ENCODE measurements at places on chromosomes 5 and 9. TPM values are rescaled to one million over a fixed set of nuclear protein-coding genes. Genes with fewer than 3 reads are reported as not detected.

Gene KIAA1958
- total RNA-seq: 18.5 TPM

- H3K4me3 ChIP-seq: no peak overlapping the region
- no peak for DNase-seq
- H3K4me1 ChIP-seq: no peaks in the 10 kb centered on the region
- no peaks in the 10 kb centered on the region for H3K36me3 ChIP-seq
- no peak overlapping the region for H3K27ac ChIP-seq
Measured at GRCh38 chr9:112774006-112774996, 23.7 kb downstream of the SNX30 start.

Gene MYO10
- 34.9 TPM for total RNA-seq

DNA sequence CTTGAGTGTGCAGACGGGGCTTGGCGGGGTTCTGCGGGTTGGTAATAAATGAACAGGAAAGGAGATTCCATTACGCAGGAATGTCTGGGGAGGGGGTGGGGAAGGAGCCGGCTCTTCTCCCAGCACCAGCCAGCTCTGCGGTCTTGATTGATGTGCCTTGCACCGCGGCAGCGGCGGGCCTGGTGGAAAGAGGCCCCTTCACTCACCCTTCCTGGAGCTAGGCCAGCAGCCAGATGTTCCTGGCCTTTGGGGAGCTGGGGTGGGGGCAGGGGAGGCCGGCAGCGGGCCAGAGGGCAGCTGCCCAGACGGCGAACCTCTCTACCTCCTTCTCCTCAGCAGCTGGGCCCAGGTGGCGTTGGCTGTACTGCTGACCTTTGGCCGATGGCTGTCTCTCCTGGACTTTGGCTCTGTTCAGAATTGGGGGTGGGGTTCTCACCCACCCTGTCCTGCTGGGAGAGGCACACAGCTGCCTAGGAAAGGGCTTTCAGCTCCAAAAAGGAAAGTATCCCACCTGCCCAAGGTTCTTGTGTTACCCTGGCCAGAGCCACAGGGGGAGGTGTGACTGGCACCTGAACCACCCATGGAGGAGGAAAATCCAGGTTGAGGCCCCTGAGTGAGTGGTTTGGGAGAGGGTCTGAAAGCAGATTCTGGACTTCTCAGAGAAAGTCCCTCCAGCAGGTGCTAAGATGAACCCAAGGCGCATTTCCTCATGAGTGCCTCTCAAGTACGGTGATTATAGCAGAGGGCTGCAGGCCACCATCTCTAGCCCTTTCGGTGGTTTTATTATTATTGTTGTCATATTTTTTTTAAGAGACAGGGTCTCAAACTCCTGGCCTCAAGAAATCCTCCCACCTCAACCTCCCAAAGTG is 58.0 kb upstream of the SYNPO start:
- no peaks in the 10 kb centered on the region for H3K27me3 ChIP-seq
- no peak for DNase-seq
- H3K27ac ChIP-seq: no peak overlapping the region
- no peak overlapping the region for H3K4me3 ChIP-seq

Gene ASPN
- total RNA-seq: not detected

DNA sequence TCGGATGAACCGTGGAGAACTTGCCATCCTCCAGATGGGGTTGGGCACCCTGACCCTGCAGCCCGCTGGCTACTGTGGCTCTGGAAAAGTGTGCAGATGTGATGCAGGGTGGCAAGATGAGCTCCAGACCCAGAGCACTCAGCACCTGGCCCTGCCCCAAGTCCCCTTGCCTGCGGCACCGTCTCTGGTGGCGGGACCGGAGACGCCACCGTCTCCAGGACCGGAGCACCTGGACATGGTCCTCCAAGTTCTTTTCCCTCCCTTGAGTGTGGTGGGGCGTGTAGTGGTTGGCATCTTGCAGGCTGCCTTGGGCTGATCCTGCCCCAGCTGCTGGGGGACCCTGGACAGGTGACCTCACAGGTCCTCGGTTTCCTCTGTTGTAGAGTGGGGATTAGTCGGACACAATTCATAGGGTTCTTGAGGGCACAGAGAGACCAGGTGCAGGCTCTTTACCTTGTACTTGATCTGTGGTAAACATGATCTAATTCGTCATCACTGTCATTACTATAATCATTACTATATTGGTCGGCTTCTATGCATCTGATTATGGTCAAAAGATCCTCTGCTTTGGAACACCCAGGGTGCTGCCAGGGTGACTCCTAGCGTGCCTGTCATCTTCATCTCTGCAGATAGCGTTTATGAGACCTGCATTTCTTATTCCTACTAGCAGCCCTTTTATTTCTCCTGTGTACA is 83.5 kb downstream of the COL5A1 start:
- DNase-seq: no peak
- no peaks in the 10 kb centered on the region for H3K36me3 ChIP-seq
- H3K4me3 ChIP-seq: no peak overlapping the region
- no peak overlapping the region for H3K27ac ChIP-seq
- H3K27me3 ChIP-seq: peaks cover 43% of the 10 kb centered on the region
- no peaks in the 10 kb centered on the region for H3K4me1 ChIP-seq

GRCh38 chr9:16721972-16722371 is 148.5 kb downstream of the BNC2 start:
- no peak overlapping the region for H3K4me3 ChIP-seq
- no peaks in the 10 kb centered on the region for H3K36me3 ChIP-seq
- H3K27me3 ChIP-seq: peaks cover 3% of the 10 kb centered on the region
- no peak overlapping the region for H3K27ac ChIP-seq

Gene FOXD4L3
- 0.25 TPM for total RNA-seq

DNA sequence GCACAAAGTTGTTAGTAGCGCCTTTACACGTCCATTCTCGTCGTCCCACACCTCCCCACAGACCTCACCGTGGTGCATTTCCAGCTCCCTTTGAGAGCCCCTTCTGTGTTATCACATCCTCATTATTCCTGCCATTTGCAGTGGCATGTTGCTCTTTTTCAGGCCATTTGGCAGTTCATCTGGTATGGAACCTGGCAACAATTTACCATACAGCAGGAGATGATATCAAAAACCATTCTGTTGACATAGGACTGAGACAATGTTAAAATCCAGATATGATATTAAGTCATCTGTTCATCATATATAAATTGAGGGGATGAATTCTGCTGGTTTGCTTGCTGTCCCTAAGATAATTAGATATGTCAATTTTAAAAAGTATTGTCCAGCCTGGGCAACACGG is 83.0 kb downstream of the TMEM174 start:
- no peaks in the 10 kb centered on the region for H3K4me1 ChIP-seq
- no peak for DNase-seq
- H3K27ac ChIP-seq: no peak overlapping the region
- no peak overlapping the region for H3K4me3 ChIP-seq
- no peaks in the 10 kb centered on the region for H3K27me3 ChIP-seq

- H3K27ac ChIP-seq: no peak overlapping the region
- H3K36me3 ChIP-seq: no peaks in the 10 kb centered on the region
- no peak overlapping the region for H3K4me3 ChIP-seq
- H3K4me1 ChIP-seq: no peaks in the 10 kb centered on the region
- no peak for DNase-seq
- H3K27me3 ChIP-seq: peaks cover 22% of the 10 kb centered on the region
Measured at GRCh38 chr9:89969881-89970639, 365.2 kb downstream of the GADD45G start.

Gene IGFBPL1
- not detected for total RNA-seq

Gene SOHLH1
- total RNA-seq: not detected

DNA sequence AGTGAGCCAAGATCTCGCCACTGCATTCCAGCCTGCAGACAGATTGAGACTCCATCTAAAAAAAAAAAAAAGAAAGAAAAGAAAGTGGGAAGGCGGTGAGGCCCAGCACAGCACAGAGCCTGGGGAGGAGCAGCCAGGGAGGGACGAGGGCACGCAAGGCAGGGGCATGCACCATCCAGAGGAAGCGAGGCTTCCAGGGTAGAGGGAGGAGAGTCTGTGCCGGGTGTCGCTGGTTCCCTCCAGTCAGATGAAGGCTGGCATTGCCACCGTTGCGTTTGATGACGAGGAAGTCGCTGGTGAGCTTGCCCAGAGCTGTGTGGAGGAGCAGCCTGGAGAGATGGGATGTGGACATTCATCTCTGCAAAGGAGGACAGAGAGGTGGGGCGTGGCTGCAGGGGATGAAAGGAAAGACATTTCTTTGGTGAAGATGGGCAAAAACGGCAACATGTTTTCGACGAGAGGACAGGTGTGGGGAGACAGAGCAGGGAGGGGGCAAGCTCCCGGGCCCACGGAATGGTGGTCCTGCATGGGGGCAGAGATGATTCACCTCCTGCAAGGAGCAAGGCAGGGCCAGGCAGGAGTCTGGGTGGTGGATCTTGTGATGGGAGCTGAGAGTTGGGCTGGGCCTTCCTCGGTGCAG is 18.6 kb upstream of the OLFM1 start:
- no peak for DNase-seq
- no peak overlapping the region for H3K27ac ChIP-seq
- no peak overlapping the region for H3K4me3 ChIP-seq
- H3K36me3 ChIP-seq: no peaks in the 10 kb centered on the region

- no peak for DNase-seq
- H3K4me3 ChIP-seq: no peak overlapping the region
- H3K27ac ChIP-seq: no peak overlapping the region
- no peaks in the 10 kb centered on the region for H3K36me3 ChIP-seq
Measured at GRCh38 chr9:278651-279050, 64.0 kb downstream of the DOCK8 start.

DNA sequence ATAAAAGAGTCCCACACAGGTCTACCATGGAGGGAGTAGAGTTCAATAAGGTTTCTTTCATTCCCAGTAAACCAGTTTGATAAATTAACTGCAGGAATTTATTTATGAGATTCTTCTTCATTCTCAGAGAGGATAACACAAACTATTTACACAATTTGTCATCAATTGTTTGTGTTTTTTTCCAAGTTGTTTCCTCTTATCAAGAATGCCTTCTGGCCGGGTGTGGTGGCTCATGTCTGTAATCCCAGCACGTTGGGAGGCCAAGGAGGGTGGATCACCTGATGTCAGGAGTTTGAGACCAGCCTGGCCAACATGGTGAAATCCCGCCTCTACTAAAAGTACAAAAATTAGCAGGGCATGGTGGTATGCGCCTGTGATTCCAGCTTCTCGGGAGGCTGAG is 216.7 kb downstream of the MLLT3 start:
- no peak overlapping the region for H3K27ac ChIP-seq
- H3K36me3 ChIP-seq: no peaks in the 10 kb centered on the region
- H3K4me1 ChIP-seq: no peaks in the 10 kb centered on the region
- no peaks in the 10 kb centered on the region for H3K27me3 ChIP-seq

GRCh38 chr5:38069360-38069759 is 189.0 kb upstream of the EGFLAM start:
- no peak overlapping the region for H3K27ac ChIP-seq
- H3K4me3 ChIP-seq: no peak overlapping the region
- H3K4me1 ChIP-seq: no peaks in the 10 kb centered on the region
- no peaks in the 10 kb centered on the region for H3K36me3 ChIP-seq
- no peak for DNase-seq

Gene LCN6
- total RNA-seq: not detected

DNA sequence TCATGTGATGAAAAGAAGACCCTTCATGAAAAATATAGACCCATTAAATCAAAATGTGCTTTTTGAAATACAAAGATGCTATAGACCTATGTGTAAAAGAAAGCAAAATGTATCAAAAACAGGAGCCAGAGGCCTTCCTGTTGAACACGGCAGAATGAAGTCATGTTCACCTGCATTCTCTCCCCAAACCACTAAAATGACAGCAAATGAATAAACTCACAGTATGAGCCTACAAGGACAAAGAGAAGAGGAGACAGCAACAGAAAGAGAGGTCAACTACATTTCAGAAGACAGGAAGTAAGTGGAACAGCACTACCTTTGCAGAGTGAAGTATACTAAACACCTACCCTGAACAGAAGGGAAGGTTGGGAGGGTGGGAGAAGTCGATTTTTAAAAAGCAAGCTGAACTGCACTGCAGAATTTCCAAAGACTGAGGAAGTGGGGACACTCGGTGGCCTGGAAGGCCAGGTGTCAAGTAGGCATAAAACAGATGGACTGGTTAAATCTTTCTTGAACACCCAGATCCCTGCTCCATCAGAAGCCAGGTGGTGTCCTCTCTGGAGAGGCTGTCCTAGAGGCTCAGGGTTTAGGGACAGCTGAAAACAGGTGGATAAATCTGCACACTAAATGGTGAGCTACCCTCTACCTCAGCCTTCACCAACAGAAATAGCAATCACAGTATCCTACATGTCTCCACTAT is 48.9 kb downstream of the MED27 start:
- H3K27ac ChIP-seq: no peak overlapping the region
- no peak for DNase-seq
- H3K4me1 ChIP-seq: peaks cover 8% of the 10 kb centered on the region
- no peaks in the 10 kb centered on the region for H3K27me3 ChIP-seq
- no peak overlapping the region for H3K4me3 ChIP-seq
- H3K36me3 ChIP-seq: no peaks in the 10 kb centered on the region

GRCh38 chr9:128733256-128733655 is 9.3 kb upstream of the ZDHHC12 start:
- no peaks in the 10 kb centered on the region for H3K27me3 ChIP-seq
- H3K4me1 ChIP-seq: no peaks in the 10 kb centered on the region
- H3K36me3 ChIP-seq: no peaks in the 10 kb centered on the region
- peak overlapping the region; percentile 18 for H3K27ac ChIP-seq
- no peak overlapping the region for H3K4me3 ChIP-seq

DNA sequence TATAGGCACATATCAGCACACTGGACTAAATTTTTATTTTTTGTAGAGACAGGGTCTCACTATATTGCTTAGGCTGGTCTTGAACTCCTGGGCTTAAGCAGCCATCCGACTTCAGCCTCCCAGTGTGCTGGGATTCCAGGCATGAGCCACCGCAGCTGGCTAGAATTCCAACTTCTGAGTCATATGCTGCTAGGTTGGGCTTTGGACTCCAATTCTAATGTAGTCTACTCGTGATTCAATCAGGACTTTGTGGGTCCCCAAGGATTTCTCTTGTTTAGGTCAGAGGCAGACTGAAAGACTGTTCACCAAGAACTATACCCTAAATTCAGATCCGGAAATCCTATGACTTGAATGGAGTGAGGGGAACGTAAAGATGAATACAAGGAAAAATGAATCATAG is 68.2 kb upstream of the CHD1 start:
- no peaks in the 10 kb centered on the region for H3K36me3 ChIP-seq
- no peak overlapping the region for H3K4me3 ChIP-seq
- no peaks in the 10 kb centered on the region for H3K4me1 ChIP-seq

DNA sequence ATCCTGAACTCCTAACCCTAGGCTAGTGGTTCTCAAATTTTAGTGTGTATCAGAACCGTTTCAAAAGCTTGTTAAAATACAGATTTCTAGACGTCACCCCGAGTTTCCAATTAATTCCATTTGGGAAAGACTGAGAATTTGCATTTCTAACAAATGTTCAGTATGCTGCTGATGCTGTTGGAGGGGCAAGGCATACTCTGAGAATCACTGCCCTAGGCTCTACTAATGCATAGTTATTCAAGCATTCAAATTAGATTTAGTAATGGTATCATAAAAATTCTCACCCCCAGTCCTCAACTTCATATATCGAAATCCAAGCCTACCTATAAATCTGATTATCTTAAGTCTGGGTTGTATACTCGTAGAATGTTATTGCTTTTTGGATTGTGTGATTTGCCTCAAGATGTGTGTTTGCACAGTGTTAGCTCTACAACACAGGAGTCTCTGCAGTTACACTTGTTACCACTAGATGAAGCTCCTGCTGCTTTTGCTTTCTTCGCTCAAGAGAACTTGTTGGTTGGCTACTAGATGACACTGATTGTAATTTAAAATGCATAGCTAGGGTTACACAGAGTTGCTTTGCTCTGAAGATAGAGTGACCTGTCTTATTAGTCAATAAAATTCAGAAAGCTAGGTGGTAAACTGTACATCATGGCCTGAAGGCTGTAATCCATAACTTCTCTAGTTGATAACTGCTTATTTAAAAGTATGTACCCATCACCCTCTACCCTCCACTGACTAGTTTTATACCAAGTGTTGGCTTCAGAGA is 7.5 kb upstream of the ERAP2 start:
- H3K36me3 ChIP-seq: no peaks in the 10 kb centered on the region
- H3K4me1 ChIP-seq: no peaks in the 10 kb centered on the region
- peak; percentile 57 for DNase-seq
- no peak overlapping the region for H3K27ac ChIP-seq
- H3K27me3 ChIP-seq: no peaks in the 10 kb centered on the region
- no peak overlapping the region for H3K4me3 ChIP-seq

Measured in HCT116 (cell line).